Right renal cortex interstitium (tissue), 3 donors: ENCODE measurements at places on chromosomes 11 and 22. TPM values are rescaled to one million over a fixed set of nuclear protein-coding genes. Genes with fewer than 3 reads are reported as not detected.

Gene IL18
- polyA plus RNA-seq: 6.2 TPM

Gene CASP5
- polyA plus RNA-seq: not detected

Gene CNGA4
- 0.08 TPM for polyA plus RNA-seq

Gene GVQW3
- polyA plus RNA-seq: 9.7 TPM

DNA sequence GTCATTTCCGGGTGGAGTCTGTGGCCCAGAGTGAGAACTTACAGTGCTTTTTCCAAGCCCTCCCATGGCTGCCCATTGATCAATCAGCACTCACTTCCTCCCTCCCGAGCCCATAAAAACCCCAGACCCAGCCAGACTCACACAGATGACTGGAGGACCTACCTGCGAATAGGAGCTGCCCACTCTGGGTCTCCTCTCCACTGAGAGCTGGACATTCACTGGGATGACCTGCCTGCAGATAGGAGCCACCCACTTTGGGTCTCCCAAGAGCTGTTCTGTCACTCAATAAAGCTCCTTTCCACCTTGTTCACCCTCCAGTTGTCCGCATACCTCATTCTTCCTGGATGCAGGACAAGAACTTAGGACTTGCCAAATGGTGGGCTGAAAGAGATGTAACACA lies 56.0 kb upstream of the B3GNT6 start:
- no peak for DNase-seq

Gene TSPAN18
- 46.2 TPM for polyA plus RNA-seq

DNA sequence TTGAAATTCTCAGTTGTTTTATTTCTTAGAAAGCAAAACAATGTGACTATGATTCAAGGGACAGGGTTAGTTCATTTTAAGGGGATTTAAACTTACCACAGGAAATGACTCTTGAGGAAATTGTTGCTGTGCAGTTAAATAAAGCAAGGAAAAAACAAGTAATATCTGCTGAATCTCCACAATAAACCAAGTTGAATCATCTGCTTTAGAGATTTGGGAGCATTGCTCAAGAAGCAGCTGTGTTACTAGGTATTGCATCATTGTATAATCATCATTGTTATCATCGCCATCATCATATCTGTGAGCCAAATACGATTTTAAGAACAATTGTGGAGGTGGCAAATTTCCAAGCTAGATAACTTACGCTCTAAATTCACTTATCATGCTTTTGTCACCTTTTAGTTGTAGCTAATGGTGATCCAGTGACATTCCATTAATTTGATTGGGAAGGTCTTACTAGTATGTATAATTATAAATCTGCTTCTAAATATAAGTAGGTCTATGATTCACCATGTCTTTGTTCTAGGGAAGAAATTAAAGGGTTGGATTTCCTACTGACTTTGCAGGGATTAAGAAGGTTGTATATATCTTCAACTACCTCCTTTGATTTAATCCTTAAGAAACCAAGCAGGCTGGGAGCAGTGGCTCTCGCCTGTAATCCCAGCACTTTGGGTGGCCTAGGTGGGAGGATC lies 19.9 kb downstream of the MMP10 start:
- no peak for DNase-seq

DNA sequence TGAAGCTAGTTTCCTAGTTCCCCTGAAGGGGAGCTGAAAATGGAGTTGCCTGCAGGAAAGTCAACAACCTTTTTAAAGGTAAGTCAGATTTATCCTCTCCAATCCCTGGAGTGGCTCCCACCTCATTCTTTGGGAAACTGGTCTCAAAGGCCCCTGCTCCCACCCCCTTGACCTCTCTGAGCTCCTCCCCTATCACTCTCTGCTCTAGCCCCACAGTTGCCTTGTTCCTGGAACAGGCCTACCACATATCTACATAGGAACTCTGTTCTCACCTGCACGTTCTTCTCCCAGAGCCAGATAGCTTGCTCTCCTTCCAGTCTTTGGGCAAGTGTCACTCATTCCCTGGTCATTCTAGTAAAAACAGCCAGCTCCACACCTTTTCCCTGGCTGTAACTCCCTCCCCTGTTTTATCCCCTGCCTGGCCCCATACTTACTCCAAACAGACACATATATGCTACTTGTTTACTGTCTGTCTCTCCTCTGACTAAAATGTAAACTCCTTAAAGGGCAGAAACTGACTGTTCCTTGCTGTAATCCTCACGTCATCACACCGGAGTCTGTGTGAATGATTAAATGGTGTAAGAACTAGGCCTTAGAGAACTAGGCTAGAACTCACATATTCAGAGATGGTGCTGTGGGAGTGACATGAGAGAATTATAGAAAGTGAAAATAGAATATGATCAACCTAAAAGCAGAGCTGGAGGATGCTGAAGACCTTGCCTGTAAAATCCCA lies 53.3 kb downstream of the TCF20 start:
- no peak for DNase-seq

DNA sequence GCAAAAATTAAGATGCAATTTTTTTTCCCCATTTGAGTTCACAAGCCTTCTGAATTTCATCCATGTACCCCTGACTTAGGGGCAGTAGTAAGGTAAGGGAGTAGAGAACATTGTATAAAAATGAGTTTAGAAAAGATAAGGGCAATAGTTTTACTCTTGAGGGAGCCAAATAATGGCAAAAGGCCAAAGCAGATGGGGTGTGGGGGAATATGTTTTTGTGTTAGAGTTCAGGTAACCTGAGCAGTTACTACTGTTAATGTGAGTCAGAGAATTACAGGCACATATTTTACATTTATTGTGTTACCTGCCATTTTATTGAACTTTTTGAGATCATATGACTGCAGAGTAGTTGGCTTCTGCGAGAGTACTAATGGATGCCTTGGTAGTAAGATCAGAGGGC lies 3.1 kb downstream of the EED start:
- DNase-seq: no peak

- DNase-seq: no peak
Observed at GRCh38 chr11:26271666-26272065, 60.3 kb upstream of the ANO3 start.

- DNase-seq: no peak
Observed at GRCh38 chr11:8273287-8273686, 9.6 kb upstream of the LMO1 start.

DNA sequence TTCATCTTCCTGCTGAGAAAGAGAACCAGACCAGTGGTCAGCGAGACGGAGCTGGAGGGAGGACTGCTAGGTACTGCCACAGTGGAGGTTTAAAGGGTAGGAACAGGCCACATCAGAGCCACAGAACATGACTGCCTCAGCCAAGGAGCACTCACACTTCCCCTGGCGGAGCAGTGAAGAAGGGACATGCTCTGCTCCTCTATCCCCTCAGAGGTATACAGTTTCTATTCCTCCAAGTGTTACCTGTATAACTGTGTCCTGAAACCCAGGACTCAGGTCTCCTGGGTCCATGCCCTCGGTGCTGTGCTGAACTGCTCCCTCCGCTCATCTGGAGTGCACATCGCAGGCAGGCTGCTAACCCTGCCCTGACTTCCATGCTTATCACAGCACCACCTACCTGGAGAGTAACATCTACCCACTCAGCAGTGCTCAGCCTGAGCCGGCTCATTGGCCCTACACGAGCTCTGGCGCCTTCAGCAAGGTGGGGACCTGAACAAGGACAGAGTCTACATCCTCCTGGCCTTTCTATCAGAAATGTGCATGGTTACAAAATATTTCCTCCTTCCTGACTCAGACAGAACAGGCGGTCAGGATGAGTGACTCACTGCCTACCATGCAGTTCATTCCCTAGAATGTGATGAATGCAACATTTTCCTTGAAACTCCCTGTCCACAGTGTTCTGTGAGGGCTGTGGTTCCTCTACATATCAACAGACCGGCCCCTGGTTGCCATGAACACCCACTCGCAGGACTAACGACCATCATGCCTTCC lies 52.9 kb downstream of the C11orf58 start:
- DNase-seq: no peak

Gene ZNF70
- polyA plus RNA-seq: 4.7 TPM

Gene HEPN1
- 1.2 TPM for polyA plus RNA-seq

Gene TYR
- polyA plus RNA-seq: 0.06 TPM

DNA sequence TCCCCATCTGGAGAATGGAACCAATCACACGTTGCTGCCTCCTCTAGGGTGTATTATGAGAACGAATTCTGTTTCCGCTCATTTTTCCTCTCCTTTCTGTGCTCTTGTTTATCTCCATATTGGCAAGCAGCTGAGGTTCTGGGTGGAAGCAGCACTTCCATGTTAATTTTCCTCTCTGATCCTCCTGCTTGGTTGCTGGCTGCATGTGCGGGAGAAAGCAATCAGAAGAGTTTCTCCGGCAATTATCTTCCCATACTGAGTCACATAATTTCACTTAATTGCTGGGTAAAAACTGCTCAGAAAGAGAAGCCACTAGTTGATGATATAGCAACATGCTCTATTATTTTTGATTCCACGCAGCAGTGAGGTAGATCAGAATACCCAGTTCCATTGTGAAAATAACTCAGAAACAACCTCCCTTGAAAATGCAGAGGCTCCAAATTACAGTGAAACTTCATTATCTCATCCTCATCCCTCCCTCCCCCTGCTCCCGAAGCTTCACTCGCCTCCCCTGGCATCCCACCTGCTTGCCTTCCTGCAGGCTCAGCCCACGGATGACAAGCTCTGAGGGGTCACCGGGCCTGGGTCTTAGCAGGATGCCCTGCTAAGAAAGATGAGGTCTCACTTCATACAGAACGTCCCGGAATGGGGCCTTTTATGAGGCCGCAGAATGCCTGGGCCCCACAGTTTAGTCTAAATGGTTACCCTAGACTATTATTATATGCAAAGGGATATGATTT lies 20.4 kb downstream of the FXYD6 start:
- DNase-seq: no peak

Gene CYTH4
- polyA plus RNA-seq: 2.4 TPM

Gene DEUP1
- polyA plus RNA-seq: 1.5 TPM

GRCh38 chr22:46122511-46122971 lies 27.8 kb upstream of the PPARA start:
- no peak for DNase-seq

DNA sequence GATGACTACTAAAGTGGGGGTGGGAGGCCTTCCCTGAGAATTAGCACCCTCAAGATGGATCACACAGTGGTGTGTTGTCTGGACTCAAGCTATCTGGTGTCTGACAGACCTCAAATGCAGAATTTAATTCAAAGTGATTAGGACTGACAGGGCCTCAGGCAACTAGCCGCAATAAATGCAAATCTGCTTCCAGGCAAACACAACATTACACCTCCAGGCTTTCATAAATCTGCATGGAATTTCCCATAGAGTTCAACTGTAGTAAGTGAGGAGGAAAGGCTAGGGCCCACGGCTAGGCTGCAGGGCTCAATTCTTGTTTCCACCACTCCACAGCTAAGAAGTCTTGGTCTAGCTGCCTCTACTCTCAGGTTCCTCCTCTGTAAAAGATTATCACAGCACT lies 331.4 kb downstream of the LARGE1 start:
- DNase-seq: no peak

Gene FGF3
- not detected for polyA plus RNA-seq

GRCh38 chr11:15651816-15652215 lies 537.1 kb downstream of the INSC start:
- DNase-seq: no peak

DNA sequence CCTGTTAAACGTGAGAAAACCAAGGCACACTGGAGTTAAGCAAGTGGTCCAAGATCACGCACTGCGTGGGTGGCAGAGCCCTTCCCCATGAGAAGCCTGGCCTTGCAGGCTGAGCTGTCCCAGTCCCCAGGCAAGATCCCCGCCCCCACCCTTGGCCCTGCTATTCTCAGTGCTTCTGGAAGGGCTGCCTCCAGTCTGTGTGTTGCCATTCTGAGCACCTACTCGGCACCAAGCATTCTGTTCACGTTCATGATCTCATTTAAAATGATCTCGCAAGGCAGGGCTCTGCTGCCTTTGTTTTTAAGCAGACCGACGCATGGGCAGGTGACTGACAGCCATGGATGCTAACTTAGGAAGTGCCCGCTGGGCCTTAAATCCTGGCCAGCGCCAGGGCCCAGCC lies 62.8 kb downstream of the PHF21B start:
- DNase-seq: no peak

DNA sequence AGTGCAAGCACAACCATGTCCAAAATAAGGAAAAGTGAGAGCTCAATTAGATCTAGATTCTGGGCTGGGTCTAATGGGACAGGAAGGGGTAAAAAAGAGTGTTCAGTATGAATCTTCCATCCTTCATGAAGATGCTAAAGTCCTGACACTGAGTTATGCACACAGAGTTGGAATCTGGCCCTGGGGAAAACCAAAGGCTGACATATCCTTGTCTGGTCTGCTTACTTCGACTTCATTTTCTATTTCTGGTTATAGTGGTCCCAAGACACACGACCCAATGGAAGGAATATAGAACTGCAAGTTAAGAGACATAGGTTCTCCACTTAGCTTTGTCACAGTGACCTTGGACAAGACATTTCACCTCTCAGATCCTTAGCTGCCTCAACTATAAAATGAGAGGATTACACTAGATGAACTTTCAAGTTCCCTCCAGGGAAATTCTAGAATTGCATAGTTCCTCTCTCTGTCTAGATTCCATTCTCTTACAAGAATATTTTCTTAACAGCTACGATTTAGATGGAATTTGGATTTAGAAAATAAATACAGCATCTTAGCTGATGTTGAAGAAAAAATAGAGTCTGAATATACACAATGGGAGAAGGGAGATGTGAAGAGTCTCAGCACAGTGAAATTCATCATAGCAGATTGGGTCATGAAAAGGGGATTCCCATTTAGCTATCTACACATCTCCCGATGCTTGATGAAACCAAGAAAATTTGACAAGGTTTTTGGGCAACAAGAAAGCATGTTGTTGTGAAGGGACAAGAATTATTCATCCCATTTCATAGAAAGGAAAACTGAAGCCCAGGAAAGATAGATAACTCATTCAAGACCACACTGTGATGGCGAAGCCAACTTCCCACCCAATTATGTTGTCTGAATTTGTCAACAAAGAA lies 3.3 kb downstream of the BLID start:
- DNase-seq: no peak

DNA sequence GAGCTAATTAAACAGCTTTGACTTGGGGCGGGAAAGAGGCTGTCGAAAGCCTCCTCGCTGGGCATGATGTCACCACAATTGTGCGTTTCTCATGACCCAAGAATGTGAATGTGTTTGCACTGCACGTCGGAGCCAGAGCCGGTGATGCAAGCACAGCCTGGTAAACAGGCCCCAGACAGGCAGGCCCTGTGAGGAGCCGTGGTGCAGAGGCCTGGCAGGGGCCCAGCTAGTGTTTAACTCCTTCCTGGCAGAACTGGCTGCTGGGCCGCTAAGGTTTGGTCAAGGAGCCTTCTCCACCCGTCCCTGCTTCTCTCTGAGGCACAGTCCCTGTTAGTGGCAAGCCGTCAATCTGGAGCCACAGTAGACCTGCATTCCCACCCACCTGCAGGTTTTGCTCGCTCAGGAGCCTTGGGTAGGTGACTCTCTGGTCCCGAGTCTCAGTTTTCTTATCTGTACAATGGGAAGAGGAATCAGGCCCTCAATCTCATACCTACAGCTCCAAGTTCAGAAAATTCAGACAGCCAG lies 25.4 kb upstream of the SMTN start:
- DNase-seq: no peak

Gene LGALS1
- polyA plus RNA-seq: 363 TPM

DNA sequence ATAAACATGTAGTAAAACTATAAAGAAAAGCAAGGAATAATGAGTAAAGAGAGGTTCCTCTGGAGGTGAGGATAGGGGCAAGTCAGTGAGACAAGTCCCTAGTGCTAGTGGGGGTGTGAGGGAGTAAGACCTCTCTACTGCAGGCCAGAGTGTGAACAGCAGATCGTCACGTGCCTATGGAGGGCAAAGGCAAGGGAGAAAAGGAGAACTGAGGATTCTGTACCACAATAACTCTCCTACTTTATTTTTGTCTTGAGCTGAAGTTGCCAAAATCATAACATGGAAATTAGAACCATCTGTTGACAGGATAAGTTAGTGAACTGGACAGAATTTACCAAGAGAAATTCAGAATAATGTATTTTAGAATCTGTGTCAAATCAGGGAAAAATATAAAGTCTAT lies 77.6 kb downstream of the ENTHD1 start:
- DNase-seq: no peak
